ENCODE measurements at places on chromosomes 1 and 21.

GRCh38 chr1:43430831-43431230 is 22.9 kb downstream of the HYI start:
- DNase-seq = no peak

DNA sequence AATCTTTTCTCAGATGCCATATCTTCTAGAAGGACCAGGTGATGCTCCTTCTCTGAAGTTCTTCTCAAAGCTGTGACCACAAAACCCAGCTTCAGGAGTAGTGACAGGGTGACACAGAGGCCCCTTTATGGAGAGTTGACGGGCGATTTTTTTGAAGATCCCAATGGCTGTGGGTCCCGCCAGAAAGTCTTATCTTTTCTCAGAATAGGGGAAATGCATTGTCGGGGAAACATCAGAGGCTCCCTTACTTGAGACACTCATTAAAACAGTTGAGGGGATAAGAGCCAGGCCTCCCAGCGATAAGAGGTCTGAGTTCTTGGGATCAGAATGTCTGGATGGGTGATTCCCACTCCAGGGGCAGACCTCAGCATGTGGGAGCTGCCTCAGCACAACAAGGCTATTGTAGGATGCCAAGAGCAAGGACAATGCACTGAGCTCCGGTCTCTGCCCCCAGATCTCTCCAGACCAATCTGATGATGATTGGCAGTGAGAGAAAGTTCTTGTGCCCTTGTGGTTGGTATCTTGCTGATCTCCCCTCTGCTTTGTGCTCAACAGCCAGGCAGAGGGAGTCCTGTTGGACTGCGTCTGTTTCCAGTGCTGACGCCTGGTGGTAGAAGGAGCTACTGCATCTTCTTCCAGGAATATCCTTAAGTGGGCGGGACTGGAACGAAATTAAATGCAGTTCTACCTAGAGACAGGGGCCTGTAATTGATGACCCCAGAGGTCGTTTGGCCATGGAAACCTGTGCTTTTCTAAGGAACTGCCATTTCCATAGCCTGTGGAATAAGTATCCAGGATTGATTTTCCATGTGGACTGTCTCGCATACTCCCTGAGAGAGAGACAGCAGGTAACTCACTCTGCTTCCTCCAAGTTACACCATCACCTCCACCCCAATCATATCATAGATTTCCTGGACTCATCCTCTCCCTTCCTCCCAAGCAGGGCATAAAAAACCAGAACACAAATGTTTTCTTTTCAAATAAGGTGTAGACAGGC is 6.8 kb upstream of the ACKR1 start:
- peak; percentile 42 for DNase-seq

DNA sequence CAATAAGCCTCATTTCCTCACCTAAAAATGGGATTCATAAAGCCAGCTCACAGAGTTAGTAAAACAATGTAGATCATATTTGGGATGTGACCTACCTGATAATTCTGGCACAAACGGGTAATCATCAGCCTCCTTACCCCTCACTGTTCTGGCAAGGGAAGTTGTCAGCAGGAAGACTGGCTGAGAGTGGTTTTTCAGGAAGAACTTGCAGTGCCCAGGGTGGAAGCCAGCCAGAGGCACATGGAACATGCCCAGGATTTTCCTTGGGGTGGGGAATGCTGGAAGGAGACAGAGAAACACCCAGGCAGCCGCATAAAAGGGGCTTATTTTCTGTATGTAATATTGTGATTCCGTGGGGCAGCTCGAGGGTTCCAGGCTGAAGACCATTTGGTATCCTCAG is 7.7 kb upstream of the SLC5A9 start:
- no peak for DNase-seq

DNA sequence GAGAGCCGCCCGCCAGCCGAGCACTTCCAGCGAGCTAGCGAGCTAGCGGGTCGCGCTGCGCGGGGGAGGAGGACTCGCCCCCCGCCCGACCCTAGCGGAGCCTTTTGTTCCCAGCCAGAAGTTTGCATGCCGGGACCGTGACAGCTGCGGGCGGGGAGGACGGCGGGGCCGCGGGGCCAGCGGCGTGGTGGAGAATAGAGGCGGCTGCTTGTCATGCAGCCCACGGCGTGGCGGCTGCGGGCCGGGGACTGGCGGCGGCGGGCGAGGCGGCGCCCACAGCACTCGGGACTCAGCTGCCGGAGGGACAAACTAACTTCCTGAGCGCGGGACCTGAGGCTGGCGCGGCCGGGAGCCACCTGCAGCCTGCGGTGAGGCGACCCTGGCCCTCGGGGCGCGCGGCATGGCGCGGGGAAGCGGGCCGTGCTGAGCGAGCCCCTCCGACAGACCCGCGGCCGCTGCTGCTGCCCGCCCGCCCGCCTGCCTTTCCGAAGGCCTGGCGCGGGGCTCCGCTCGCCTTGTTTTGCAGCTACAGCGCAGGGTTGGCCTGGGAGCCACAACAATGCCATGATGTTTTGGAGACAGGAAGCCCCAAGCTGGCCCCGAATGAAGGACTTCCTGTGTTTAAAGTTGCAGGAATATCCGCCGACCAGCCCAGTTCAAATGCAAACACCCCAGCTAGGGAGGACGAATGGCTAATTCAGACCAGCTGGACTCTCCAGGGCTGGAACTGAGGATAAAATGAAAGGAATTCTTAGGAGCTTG is 82.2 kb upstream of the BMP8A start:
- peak; percentile 59 for DNase-seq

- no peak for DNase-seq
Observed at GRCh38 chr1:206955476-206956451, 9.5 kb upstream of the PIGR start.

DNA sequence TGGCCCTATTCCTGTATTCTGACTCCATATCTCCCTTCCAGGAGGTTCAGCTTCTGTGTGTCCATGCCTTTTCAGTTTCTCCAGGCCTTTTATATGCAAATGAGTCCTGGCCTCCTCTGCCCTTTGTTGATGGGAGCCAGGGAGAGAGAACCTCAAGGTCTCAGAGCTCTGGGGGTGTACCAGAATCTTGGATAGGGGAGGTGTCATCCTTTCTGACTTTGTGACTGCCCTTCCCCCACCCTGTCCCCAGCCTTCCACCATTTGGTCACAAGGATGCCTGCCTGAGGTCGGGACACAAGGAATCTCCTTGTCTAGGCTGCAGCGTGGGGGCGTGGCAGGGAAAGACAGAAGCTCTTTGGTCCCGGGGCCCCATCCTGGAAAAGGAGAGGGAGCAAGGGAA is 18.6 kb downstream of the LURAP1 start:
- no peak for DNase-seq

GRCh38 chr1:167899253-167899681 is 14.7 kb downstream of the ADCY10 start:
- DNase-seq = peak; percentile 10

DNA sequence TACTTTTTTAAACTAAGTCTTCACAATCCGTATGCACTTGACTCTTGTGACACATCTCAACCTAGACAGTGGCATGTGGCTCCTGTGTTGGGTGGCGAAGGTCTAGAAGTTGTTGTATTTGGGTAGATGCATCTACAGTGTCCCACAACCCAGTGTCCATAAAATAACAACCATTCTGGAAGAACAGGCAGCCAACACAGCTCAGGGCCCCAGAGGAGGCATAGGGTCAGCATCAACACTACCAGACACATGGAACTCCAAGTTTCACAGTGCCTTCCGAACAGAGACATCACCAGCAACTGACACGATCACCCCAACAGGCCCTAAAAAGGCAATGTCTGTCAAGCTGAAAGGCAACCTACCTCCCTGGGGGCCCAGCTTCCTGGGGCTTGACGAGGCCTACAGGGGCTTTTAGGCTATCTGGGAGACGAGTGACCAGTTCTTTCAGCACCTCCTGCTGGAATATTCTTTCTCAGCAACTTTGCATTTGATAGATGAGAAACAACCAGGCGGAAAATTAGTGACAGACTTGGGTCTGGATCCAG is 5.6 kb downstream of the SH3BP5L start:
- no peak for DNase-seq

GRCh38 chr21:17828223-17828622 is 9.1 kb upstream of the C21orf91 start:
- peak; percentile 22 for DNase-seq

DNA sequence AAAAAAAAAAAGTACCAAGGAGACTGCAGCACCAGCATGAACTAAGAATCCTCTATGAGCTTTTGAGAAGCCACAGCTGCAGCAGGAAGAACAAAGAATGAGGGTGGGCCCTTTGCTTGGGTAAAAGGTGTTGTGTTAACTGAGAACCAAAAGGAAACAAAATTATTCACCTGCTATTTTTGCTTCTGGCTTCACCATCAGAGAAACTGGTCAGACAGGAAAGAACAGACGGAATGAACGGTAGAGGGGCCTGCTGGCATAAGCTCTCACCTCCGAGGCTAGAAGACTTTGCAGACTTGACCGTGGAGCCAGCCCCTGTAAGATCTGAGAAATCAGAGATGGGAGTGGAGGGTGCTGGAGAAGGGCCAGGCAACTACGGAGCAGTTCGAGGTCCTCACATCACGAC is 27.6 kb downstream of the IL10RB start:
- no peak for DNase-seq

DNA sequence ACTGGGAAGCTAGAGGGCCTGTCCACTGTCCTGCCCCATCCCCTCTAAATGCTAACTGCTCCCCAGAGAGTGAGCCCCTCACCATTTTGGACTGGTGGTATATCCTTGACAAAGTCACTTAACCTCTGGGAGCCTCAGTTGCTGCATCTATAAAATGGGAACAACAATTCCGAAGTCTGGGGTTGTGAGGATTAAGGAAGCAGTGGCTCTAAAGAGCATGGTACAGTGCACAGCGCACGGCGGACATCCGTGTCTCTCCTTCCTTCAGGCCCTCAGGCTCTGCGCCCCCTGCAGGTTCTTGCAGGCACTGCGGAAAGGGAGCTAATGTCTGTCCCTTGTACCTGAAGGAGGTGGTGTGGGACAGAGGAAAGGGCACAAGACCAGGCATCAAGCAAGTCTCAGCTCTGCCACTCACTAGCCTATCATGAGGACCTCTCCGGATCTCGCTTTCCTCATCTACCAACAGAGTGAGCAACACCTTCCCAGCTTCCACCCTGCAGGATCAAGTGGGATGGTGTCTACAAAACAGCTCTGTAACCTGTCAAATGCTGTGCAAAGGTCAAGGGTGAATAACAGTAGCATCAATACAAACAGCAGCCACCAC is 20.1 kb downstream of the ECE1 start:
- DNase-seq = no peak

DNA sequence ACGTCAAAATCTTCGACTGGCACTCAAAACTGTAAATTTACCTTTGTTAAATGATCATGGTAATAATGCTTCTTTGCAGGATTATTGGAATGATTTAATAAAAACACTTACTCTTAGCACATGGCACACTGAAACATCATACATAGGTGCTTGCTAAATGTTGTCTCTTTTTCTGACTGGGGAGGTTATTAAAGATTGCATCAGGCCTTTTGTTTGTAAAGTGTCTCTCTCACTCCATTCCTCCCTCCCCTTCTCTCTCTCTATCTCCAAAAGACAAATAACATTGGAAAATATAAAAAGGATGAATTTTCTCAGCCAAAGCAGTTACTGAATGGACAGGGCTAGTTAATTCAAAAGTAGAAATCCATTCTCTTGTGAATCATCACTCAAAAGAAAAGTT is 404.2 kb downstream of the DPYD start:
- DNase-seq = no peak

GRCh38 chr1:185287451-185287850 is 29.6 kb downstream of the IVNS1ABP start:
- DNase-seq = no peak

- no peak for DNase-seq
Observed at GRCh38 chr1:201511396-201511940, 4.5 kb upstream of the CSRP1 start.

DNA sequence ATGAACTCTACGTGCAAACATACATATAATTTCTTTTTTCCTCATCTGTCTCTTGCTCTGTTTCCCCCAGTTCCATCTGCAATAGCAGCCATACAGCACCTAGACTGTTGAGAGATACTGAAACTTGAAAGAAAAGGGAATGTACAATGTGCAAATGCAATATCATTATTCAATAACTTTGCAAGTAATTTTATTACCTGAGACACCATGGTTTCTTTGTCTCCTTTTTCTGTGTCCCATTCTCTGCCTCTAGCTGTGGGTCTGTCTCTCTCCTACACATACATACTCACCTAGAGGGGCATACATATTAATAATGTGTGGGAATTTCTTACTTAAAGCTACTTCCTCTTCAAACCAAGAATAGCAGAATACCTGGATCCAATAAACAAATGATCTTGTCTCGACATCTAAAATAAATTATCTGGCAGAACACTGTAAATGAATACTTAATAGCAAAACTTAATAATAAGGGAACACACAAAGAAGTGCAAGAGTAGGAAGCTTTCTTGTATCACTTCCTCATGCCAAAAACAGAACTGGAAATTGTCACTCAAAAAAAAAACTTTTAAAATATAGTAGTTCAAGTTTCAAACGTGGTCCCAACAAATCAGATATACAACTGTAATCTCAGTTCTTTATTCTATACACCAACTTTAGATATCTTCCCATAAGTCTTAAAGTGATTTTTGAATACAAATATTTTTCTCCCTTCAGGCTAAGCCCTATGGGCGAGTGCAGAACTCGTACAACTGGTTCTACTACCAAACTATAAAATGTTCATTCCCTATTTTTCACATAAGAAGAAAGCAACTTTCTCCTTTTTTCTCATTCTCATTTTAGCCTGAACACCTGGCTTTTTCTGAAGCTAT is 194.6 kb downstream of the NRIP1 start:
- DNase-seq = no peak

- DNase-seq = no peak
Observed at GRCh38 chr1:60034999-60035398, 38.6 kb downstream of the C1orf87 start.

DNA sequence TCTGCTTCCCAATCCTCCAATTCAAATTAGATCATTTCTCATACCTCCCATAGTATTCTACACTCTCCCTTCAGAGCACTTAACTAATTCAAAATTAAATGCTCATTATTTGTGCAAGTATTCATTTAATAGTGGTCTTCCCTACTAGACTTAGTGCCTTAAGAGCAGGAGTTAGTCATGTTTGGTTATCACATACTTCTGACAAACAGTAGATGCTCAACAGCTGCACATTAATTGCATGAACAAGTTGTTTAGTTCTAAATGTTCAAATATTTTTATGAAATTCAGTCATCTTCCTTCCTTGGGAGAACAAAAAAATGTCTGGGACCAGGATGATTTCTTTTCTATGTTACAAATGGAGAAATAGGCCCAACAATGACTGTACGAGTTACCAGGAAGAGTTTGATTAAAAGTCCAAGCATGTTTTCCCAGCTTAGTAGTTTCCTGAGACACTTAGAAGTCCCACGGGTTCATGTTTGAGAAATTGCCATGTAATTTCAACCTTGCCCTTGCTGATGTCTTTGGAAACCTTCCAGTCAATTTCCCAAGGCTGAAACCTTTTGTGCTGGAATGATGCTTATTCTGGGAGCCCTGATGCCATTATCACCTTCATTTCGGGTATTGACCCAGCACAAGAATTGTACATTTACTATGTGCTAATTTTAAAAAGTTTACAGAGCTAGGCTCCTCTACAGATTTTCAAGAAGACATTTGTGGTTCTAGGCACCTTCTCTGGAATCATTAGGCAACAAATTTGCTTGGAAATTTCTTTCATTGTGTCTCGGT is 437.9 kb upstream of the PLXNA2 start:
- no peak for DNase-seq
